CD4-positive, alpha-beta T cell treated with Interleukin-6 at 100 ng/mL for 8 hours (primary cell): ENCODE measurements at places on chromosomes 16 and 17.
A peak's percentile ranks its signal among the peaks of the same experiment; 100 is the strongest.

- peak; percentile 43 for DNase-seq
Observed at GRCh38 chr17:74862108-74862901, 2.6 kb upstream of the GRIN2C start.

DNA sequence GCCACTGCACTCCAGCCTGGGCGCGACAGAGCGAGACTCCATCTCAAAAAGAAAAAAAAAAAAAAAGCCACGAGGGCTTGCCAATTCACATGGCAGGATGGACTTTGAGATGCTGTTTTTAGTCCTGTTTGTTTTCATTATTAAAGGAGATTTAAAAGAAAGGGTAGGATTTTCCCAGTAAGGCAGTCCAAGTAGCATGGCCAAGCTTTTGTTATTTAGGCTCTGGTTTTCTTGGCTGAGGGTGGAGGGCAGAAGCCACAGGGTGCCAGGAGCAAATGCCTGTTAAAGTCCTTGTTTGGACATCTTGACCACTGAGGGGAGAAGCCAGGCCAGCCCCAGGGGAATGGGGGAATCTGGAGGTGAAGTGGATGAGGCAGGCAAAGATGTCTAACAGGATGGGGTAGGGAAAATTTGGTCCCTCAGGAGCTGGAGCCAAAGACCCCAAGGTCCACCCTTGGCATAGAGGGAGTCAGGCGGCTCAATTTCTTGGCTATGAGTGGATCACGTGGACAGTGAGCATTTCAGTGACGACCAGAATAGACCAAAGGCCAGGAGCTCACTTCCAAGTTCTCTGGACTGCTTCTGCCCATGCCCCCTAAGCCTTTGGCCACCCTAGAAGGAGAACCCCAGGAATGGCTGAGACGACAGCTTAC lies 20.8 kb upstream of the PLLP start:
- DNase-seq, result no peak

DNA sequence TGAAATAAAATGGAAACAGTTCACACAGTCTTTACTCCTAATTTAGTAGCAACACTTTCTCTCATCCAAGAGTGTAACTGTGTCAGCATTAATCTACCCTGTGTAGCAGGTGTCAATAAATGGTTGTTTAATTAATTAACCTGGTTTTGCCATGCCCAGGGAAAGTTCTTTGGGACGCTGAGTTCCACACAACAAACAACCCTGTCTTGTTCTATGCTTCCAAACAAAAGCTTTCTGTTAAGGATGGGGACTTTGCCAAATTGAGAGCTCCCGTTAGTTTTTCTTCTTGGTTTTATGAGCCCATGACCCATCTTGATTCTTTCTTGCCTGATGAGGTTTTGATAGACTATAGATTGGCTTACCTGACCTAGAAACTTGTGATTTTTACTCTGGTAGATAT lies 530.1 kb downstream of the KCNJ2 start:
- DNase-seq, result no peak

DNA sequence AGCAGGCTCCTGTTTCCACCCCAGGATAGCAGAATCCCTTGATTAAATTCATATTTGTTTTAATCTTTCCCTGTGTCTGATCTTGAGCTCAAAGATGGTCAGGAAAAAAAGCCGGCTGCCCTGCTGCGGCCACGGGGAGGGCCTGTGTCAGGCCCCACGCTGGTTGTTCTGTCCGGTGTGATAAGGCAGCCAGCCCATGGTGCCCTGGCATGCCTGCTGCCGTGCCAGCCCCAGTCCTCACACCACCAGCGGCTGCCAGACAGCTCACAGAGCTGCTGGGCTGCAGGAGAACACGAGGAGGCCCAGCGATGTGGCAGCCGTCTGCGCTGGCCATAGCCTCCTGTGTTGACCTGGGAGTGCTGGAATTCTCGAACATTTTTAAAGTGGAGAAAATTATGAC lies 34.7 kb upstream of the BRD7 start:
- DNase-seq, result no peak

DNA sequence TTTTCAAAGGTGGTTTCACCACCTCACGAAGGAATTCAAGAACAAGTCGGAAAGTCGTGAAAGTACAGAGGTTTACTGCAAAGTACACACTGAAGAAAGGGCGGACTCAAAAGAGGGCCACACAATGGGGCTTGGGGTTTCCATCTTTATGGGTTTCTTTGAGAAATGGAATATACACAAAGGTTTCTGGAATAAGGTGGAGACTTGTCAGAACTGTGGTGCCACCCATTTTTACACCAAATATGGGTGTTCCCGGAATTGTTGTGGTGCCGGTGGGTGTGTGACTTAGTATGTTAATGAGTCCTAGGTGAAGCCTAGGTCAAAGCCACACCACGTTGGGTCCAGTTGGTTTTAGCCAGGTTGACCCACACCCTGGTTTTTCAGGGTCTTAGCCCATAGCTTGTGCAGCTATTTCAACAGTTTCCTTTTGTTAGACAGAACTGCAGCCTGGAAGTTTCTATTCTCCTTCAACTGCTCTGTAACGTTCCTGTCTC lies 567 bp upstream of the GCSH start:
- no peak for DNase-seq
